ENCODE measurements at places on chromosomes 4 and X.

DNA sequence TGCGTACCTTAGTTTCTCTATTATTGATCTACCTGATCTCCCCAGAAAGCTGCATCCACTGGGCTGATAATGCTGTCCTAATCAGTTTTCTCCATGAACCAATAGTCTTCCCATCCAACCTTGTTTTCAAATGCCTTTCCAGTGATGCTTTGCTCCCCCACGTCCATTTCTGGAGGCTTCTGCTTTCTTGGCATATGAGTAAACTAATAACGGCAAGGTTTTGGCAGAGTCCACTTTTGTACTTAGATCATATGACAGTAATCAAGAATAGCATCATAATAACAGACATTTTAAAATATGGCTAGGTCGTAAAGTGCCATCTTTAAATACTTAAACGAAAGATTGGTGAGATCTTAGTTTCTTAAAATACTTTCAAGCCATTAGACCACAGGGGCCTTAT lies 38.4 kb upstream of the FAM9B start:
- DNase-seq, result peak; percentile 17

DNA sequence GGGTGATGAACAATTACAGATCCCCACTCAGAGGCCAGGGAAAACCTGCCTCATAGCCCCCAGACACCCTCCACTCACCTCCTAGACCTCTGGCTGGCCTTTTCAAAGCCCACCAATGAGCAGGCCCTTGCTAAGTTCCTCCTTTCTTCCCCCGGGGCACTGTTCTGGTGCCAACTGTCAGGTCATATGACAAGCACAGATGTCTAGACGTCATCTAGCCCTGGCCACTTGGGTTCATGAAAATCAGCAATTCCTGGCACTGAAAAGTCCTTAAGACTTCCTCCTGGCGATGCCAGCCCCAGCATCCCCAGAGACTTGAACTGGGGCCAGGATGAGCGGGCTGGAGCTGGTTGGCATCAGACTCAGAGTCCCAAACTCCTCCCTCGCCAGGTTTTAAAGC lies 115.6 kb upstream of the NALF2 start:
- no peak for DNase-seq

GRCh38 chrX:69110116-69110530 lies 55.1 kb downstream of the PJA1 start:
- no peak for DNase-seq

GRCh38 chrX:45198706-45199105 lies 2.0 kb downstream of the DIPK2B start:
- DNase-seq, result no peak

DNA sequence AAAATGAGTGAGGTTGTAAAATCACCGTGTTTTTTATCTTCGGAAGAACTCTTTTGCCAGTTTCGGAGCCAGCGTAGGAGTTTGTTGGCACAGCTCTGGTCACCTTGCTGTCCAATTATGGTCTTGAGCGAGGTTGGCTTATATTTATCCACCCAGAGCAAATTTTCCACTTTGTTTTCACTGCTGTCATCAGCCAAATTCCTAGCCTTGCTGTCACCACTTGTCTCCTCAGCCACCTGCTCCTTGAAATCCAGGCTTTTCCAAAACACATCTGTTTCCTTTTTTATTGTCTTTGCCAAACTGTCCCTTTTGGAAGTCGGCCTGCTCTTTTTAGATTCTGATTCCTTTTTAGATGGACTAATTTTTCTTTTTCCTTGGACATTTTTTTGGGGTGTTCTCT lies 57.6 kb downstream of the RFC1 start:
- DNase-seq, result no peak

GRCh38 chr4:1375051-1375721 lies 28.2 kb downstream of the UVSSA start:
- DNase-seq, result no peak

- peak; percentile 11 for DNase-seq
Observed at GRCh38 chrX:20254712-20255299, 11.9 kb downstream of the RPS6KA3 start.

DNA sequence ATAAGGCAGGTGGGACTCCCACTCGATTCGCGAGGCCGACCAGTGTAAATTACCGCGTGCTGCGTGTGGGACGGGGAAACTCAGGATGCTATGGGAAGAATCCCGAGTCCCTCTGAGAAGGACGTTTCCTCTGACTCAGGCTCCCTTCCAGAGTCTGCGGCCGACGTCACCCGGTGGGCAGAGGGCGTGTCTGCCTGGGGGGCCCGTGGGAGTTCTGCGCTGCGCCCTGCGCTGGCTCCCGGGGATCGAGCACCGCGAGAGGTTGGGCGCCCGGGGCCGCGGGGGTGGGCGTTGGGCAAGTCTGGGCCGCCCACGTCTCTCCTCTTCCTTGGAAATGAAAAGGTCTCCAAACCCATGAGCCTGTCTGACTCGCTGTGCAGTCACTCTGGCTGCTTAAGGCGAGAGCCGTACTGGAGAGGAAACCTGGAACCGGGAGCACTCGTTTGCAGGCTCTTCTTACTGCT lies 568 bp downstream of the NIPAL1 start:
- DNase-seq, result peak; percentile 80

DNA sequence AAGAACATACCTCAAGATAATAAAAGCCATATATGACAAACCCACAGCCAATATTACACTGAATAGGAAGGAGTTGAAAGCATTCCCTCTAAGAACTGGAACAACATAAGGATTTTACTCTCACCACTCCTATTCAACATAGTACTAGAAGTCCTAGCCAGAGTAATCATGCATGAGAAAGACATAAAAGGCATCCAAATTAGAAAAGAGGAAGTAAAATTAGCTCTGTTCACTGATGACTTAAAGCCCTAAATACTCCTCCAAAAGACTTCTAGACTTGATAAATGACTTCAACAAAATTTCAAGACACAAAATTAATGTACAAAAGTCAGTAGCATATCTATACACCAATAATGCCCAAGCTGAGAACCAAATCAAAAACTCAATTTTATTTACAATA lies 235.7 kb downstream of the NKX6-1 start:
- DNase-seq, result no peak

All from M059J (cell line).